ENCODE measurements at places on chromosomes 7 and 10.
A peak's percentile ranks its signal among the peaks of the same experiment; 100 is the strongest.

DNA sequence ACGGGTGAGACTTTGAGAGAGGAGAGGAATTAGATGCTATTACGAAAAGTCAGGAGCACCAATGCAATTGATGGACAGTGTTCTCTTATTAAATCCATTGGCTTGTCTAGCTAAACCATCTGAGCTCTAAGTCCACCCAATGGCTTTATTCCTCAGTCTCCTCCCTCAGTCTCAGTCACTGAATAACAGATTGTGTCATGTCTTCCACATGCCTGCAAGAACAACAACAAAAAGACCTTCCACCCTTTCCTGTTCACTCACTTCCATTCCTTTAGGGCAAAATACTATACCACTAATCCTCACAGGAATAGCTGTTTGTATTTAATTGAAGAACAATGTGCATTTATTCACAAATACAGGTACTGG, 154.8 kb upstream of the LAMB4 start:
- DNase-seq = no peak

DNA sequence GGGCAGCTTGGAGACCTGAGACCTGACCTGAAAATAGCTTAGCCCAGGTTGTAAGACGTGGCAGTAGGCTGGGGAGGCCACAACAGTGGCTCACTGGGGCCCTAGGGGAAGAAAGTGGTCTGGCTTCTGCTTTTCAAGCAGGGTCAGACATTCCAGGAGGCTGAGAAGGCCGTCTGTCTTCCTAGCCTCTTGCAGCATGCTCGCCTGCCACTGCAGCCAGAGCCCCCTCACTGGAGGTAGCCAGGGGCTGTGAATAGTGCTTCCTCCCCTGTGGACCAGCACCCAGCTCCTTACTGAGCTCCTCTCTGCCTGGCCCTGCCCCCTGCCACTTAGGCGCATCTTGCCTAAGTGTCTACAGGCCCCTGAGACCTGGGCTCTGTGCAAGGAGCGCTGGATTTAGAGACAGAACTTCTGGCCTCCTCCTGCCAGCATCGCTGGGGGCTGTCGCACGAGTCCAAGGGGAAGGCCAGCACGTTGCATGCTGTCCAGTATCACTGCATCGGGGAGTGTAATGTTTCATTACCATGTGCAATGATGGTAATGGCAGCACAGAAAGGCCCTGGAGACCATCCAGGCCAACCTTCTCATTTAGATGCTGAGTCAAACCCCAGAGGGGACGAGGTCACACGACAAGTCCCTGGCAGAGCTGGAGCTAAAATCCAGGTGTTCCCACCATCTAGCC, 12.7 kb downstream of the ZMIZ1 start:
- DNase-seq = peak; percentile 56

DNA sequence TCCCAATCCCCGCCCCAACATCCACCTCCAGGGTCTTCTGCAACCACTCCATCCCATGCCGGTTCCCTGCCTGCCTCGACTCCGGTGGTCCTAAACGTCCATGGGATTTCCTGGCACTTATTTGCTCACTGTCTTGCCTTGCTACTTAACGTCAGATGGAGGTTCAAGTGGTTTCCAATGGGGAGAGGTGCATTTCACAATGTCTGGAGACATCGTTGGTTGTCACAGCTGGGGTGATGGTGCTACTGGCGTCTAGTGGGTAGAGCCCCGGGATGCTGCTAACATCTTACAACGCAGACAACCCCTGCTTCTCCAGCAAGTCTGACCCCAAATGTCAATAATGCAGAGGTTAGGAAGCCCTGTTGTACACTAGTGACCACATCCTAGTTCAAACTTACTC, 82.9 kb upstream of the ANLN start:
- no peak for DNase-seq

GRCh38 chr10:57562211-57562610, 705.5 kb downstream of the IPMK start:
- DNase-seq = no peak

DNA sequence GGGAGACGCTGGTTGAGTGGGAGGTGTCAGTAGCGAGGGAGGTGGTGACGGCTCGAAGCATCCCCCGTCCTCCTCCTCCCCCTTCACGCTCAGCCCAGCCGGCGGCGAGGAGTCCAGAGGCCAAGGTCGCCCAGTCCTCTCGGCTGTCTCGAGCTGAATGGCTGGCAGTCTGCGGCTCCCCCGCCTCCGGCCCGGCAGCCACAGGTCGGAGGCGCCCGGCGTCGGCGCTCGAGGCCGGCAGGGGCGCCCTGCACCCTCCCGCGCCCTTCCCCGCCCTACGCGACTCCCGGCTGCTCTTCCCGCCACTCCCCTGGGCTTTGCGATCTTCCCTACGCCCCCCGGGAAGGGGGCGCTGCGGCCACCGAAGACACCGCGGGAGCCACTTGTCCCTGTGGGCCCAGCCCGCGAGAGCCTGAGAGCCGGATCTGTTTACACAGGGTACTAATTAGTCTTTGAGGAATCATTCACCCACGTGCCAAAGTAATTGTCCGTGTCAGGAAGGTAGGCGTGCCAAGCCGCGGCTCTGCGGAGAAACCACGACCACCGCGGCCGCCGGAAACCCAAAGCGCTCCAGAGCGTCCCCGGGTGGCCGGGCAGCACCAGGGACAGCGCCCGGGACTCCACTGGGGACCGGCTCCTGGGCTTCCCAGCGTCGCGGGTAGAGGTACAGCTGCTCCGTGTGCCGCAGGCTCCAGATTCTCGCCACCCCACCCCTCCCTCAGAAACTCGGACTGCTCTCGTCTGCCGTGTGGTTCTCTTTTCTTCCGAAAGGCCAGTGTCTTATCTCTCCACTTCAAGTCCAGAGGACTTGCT, at the start of gene NXPH1:
NXPH1 (plus strand) TSS at position 133 of the 813 bp plus-strand sequence.
- no peak for DNase-seq

GRCh38 chr10:19730907-19731217, 85.4 kb upstream of the PLXDC2 start:
- no peak for DNase-seq

DNA sequence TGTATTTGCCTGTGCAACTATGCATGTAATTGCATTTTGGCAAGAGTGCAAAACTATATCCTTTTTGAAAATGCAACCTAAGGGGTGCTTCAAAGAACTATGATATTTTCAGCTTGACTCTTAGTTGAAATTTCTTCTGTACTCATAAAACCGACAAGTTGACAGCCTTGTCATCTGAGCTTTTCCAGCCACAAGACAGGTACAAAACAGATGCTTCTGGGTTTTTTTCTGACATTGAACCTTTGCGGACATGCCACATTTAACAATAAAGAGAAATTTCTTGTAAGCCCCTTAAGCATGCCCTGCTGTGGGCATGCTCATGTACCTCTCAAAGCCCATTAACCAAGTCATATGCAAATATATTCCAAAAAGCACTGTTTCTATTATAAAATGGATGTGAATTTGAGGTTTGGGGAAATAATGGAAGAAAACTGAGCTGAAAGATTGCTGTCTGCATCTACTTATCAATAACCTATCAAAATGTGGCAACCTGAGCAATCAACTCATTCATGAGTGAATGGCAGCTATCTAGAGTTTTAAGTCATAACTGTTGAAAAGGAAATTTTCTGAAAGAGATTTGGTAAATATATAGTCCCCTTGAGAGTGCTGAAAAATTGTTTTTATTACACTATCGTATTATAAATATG, 1117.0 kb upstream of the LRRTM3 start:
- no peak for DNase-seq

DNA sequence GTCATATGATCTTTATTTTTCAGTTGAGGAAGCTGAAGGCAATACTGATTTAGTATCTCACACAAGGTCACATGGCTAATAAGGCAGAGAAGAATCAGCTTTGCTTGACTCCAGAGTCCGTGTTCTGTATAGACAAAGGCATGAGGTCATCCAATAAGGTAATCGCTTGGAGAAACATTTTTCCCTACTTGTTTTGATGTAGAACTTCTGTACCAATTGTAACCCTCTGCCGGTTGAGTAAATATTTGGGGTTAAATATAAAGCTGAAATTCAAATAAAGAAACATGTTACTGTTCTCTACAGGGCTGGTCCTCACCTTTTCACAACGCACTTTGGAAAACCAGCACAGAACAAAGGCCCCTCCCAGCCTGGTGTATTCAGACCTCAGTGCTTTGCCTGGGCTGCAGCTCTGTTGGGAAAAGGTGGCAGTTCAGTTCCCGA, 83.0 kb upstream of the INSYN2A start:
- no peak for DNase-seq

DNA sequence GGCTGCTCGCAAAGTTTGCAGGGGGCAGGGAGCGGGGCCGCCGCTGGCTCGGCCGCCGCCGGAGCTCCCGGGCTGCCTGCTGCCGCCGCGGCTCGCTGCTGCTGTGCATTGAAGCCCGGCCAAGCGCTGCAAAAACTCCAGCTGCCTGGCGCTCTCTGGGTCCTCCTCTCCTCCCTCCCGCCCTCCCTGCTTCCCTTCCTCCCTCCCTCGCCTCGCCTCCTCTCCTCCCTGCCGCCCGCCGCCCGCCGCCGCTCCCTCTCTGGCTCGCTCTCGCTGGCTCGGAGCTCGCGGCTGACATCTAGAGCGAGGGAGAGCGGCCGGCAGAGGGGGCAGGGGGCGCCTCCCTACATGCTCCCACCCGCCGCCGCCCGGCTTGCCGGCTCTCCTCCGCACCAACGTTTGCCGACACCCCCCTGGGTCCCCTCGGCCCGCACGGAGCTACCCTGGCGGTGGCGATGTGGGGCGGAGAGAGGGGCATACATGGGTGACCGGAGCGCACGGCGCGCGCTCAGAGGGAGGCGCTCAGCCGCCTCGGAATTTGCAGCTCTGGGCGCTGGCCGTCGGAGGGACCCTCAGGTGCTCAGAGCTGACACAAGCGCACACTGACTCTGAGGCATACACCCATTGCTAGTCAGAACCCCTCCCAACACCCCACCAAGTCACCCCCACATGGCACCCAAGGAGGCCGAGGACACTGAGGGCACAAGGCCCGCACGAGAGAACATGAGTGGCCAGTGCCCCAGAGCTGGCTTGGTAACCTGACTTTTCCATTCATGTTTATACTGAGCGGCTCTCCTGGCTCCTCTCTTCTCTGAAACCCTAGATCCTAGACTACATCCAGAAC, 1.2 kb upstream of the PLXNA4 start:
- no peak for DNase-seq

- DNase-seq = no peak
These were observed 162.4 kb downstream of the NOC3L start for GRCh38 chr10:94200146-94200837.

GRCh38 chr7:122300211-122300932, 4.2 kb downstream of the FEZF1 start:
- no peak for DNase-seq

- no peak for DNase-seq
These were observed 6.7 kb downstream of the OR13A1 start for GRCh38 chr10:45308707-45309106.

GRCh38 chr10:22505911-22506685, 160.8 kb downstream of the SPAG6 start:
- no peak for DNase-seq

- DNase-seq = no peak
These were observed 75.7 kb upstream of the CTBP2 start for GRCh38 chr10:125236091-125236490.

DNA sequence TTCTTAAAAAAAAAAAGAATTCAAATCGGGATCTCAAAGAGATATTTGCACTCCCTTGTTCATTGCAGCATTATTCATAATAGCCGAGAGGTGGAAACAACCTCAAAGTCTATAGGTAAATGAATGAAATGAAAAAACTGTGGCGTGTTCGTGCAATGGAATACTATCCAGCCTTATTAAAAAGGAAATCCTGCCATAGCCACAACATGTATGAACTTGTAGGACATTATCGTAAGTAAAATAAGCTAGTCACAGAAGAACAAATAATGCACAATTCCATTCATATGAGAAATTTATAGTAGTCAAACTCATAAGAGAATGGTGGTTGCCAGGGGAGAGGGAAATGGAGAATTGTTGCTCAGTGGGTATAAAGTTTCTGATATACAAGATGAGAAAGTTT, 37.9 kb downstream of the GRK5 start:
- DNase-seq = no peak

DNA sequence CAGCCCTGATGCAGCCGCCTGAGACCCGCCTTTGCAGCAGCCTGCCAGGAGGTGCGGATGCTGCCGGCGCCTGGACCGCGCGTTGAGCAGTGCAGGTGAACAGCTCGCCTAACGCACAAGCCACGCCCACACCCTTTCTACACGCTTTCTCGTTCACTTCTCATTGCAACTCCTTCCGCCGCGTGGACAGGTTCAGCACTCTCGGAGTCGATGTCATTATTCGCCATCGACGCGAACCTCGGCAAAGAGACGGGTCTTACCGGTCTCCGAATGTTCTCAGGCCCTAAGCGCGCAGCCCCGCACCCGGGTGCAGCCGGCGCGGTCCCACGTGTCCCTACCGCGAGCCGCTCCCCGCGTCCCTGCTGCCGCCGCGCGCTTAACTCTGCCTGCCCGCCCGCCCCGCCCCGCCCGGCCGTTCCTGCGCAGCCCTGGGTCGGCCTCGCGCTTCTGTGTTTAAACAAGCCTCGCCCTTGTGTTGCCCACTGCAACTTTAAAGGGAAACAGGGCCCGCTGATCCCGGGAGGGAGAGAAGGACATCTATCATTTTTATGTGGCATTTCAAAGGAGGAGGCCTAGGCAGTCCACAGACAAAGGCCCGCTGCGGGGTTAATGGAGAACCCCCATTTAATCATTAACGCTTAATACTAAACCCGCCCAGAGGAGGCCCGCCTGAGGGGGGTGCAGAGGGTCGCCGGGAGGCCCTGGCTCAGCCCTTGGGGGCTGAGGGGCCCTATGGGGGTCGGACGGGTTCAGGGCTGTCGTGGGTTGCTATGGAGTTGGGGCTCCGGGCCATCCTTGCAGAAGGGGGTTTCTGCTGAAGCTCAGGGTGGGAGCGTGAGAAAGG, 128.5 kb downstream of the WDR11 start:
- no peak for DNase-seq

DNA sequence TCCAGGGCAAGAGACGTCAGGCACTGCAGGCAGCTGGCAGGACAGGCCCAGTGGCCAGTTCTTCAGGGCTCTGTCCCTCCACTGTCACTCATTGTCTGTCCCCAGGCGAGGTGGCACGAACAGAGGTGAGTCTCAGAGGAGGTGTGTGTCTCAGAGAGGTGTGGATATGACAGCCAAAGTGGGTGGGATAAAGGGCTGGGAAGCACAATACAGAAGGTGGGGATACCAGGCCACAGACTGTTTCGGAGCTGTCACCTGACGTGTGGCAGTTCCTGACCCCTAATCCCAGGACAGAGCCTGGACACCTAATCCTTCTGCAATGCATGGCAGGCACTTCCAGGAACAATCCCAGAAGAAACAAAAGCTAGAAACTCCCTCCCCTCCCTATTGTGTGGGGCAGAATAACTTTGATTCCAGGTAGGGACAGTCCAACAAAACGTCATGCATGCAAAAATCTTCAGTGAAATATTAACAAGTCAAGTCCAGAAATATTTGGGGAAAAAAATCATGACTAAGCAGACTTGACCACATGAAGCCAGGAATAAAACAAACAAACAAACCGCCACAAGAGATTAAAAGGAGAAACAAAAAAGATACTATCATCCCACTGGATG, 11.6 kb downstream of the KLRG2 start:
- no peak for DNase-seq

DNA sequence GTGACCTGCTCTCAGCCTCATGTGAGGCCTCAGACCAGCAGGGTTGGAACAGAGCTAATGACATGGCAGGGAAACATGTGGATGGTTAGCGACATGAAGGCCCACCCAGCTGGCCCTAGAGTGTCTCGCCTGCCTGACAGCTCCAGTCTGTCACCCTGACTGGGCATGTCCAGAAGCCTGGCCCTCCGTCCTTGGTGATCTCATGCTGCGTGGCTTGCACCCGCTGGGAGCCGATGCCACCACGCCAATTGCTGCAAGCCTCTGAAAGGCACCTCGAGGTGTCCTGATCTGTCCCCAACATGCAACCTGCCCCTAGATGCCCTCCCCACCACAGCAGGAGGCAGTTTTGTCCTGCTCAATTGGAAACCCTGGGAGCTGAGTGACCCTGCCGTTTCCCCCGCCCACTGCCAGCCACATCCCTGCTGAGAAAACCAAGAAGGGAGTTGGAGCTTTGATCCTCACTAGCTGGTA, 27.8 kb upstream of the RET start:
- DNase-seq = no peak
